ENCODE measurements at places on chromosomes 7 and 10.

DNA sequence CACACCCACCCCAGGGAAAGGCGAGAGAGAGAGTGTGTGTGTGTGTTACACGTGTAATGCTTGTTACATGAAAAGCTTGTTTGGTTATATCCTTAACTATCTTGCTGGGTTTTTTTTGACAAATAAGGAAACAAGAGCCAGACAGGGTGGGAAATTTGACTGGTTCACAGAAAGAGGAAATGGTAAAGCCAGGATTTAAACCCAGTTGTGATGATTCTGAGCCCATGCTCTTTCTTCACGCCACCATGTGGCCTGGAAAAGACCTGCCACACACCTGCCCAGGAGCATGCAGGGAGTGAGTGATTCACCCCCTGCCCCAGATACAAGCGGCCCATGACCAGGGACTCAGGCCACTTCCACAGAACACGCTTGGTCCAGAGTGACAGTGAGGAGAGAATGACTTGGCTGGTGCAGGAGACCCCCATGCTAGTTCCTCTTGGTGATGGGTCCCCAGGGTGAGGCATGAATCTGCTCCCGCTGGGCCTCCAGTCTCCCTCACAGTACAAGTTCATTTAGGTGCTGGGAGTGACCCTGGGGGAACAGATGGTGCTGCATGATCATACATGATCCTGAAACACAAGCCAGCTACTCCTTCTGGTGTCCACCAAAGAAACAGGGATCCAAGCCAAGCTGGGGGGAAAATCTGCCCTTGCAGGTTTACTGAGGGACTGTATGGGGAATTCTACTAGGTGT, 21.0 kb upstream of the EIF5AL1 start:
- no peak for DNase-seq

DNA sequence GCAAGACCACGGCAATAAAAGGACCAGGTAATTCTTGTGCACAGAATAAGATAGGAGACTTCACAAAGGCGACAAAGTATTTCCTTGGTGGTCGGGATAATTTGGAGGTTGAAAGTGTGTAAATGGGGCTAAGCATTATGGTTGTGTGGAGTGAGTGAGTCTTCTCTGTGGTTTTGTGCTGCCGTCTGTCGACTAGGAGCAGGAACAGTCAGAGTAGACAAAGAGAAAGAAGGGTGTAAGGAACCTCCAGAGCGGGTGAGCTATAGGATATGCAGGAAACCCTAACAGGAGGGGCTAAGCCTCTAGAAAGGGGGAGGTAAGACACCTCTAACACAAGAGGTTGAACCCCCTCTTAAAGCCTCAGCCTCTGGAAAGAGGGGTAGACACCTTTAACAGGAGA, 201.6 kb downstream of the SH2D4B start:
- no peak for DNase-seq

- peak; percentile 85 for DNase-seq
Measured at GRCh38 chr7:124152859-124153692, 120.2 kb upstream of the TMEM229A start.

DNA sequence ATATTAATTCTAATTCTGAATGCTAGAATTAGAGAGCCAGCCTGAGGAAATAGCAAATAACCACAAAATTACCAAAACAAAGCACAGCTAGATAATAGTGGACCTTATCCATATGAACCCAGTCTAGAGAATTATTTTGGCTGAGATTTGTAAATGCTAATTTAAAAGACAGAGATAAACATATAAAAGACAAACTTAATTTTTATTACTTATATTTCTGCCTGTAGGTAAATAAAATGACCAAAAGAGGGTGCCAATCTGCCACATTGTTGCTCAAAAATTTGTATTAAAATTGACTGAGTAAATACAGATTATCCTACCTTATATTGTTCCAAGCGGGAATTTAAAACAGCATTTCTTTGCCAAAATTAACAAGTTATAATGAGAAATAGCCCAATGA, 20.2 kb downstream of the RTKN2 start:
- peak; percentile 10 for DNase-seq

DNA sequence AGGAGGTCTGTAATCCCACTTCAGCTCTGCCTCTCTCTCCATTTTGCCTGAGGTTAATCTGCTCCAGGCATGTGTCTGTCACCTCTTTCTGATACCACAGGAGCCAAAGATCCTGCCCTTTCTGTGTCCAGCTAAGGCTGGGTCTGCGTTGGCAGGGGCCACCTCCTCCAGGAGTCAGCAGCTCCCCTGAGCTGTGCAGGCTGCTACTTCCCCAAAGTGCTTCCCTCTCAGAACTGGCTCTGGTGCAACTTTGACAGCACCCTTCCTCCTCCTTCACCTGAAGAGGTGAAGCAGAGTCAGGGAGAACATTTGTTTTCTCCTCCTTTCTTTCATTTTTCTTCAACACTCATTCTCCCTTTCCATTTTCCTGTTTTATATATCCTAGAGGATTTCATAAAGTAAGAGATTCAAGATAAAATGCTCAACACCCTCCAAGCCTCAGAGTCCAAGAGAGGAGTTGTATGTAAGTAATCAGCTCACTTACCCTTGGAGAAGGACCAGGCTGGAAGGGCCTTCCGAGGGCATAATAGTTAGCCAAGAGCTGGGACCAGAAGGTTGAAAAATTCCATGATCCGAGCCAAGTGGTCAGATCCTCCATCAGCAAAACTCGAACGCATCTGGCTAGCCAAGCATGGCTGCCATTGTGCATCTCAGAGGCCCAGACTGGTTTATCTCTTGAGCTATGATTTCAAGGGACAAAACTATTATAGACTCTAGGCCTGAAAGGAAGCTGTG, 257.3 kb downstream of the PTEN start:
- DNase-seq = no peak

GRCh38 chr7:70660819-70661191, 471.1 kb upstream of the GALNT17 start:
- DNase-seq = no peak

GRCh38 chr7:83486957-83487356, 162.0 kb downstream of the SEMA3E start:
- no peak for DNase-seq

DNA sequence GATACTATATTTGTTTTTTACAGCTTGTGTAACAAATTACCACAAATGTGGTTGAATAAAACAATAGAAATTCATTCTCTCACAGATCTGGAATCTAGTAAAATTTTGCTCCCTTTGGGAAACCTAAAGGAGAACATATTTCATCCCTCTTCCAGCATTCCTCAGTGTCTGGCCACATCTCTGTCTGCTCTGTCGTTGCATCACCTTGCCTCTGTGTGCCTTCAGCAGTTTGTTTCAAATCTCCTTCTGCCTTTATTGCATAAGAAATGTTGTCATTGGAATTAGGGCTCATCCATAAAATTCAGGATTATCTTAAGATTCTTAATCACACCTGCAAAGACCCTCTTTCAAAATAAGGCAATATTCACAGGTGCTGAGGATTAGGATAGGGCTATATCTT, 14.5 kb downstream of the OR2A14 start:
- DNase-seq = no peak

All from pons (tissue), 1 donor.